T-cell (primary cell): ENCODE measurements at places on chromosomes 7 and 10.

DNA sequence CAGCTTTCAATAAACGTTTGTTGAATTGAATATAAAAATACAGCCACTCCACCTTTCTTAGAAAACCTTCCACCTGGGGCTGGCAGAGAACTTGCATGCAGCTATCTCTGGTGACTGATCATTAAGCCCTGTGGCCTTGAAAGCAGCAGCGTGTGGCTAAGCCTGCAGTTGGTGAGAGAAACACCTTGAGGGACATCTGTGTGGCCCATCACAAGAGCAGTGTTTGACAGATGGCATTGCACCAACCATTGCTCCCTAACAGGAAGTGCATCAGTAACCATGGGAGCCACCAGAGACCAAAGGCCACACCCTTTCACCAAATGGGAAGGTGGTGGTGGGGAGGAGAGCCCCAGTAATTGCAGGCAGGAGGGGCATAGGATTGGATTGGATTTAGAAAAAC lies 22.4 kb downstream of the RHOBTB1 start:
- DNase-seq, result no peak

DNA sequence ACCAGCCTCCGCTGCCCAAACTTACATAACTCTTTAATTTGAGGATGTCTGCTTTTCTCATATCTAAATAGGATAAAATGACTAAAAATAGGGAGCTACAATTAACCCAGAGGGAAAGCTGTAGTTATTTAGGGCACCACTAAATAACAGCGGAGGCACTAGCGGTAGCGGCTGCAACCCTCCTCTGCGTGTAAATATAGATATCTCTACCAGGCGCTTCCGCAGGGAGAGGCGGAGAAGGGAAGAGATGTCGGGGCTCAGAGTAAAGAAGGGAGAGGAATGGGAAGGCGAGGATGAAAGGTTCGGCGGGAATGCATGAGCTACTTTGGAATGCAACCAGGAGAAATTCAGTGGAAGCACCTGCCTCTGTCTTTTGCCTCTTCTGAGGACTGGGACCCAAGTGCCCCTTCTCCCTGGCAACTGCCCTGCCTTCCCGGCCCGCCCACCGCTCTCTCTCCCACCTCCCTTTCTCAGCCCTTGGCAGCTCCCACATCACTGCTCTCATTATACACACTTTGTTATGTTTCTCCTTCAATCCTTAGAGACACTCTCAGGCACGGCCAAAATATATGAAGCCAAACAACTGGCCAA lies 698.3 kb downstream of the PARD3 start:
- no peak for DNase-seq

- DNase-seq, result no peak
Measured at GRCh38 chr7:28224675-28225074, 44.1 kb upstream of the JAZF1 start.

GRCh38 chr7:23247046-23247602 lies 549 bp downstream of the GPNMB start:
- DNase-seq, result no peak

GRCh38 chr7:135206941-135207391 lies 4.4 kb downstream of the WDR91 start:
- DNase-seq, result no peak

DNA sequence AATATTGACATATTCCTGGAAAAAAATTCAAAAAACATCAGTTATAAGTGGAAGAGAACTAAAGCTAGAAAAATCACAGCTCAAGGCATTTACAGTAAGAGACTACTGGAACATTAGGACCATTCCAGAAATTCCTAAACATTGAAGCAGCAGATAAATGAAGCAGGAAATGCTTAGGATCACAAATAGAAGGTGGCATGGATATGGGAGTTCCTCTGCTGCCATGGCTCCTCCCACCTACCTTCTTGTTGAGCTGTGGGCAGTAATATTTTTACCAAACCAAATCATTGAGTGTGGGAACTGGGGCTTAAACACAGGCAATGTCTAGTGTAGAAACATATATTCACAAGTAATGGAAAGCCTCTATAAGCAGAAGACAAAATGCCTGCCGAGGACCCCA lies 292.8 kb downstream of the ANKRD7 start:
- no peak for DNase-seq

DNA sequence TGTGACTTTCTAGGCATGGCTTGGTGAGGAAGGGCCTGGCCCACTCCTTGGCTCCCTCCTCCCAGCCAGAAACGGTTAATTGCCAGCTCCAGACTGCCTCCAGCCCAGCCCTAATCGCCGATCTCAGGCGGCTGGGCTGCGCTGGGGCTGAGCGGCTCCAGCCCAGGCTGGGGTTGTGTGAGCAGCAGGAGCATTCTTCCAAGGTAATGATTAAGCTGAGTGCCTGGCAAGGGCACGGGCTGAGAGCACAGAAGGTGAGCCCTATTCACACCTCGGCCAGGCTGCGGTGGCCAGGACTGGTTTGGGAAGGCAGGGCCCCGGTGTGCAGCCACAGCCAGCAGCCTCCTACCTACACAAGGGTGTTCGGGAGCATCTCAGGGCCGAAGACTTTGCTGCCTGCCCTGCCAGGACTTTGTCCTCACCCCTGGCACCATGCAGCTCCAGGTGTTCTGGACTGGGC lies at the start of gene TMEM72:
TSS of gene TMEM72 (plus strand) at position 257 of the 460 bp plus-strand sequence. CDS start at position 433, 176 bp downstream.
- DNase-seq, result no peak

GRCh38 chr10:118139321-118139720 lies 92.6 kb upstream of the RAB11FIP2 start:
- DNase-seq, result no peak

GRCh38 chr10:15744217-15744865 lies 24.6 kb upstream of the ITGA8 start:
- DNase-seq, result peak; percentile 6

DNA sequence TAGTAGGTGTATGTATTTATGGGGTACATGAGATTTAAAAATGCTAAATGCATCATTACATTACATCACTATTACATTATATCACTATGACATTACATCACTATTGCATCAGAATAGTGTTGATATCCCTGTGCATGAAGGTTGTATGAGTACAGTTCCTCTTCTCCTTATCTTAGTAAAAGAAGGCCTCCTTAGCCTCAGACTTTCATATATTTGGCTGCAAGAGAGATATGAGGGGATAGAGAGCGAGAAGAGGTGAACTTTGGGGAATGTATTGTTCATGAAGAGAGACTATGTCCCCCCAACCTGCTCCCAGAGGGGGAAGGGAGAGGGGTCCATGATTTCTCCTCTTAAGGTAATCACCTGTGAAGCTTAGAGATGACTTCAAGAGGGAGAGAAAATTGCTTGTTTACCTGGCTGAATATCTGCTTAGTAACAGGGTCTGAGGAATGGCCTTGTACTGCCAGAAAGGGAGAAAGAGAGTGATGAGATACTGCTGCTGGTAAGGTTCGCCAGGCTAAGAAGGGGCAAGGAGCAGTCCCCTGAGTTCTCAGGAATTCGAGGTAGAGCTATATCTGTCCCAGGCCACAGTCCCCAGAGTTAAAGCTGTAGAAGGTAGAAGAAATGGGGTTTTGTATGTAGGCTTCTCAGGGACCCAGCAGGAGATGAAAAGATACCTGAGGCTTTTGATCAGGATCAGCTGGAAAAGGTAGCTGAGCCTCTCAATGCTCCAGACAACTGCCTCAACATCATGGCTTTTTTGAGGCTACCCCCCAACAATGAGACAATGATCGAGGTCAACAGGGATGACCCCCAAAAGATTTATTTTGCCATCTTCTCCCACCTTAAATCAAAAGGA lies 168.4 kb upstream of the WNT16 start:
- DNase-seq, result no peak

GRCh38 chr10:4372601-4373000 lies 453.4 kb upstream of the AKR1E2 start:
- no peak for DNase-seq

GRCh38 chr10:3533296-3533695 lies 251.7 kb downstream of the KLF6 start:
- no peak for DNase-seq

DNA sequence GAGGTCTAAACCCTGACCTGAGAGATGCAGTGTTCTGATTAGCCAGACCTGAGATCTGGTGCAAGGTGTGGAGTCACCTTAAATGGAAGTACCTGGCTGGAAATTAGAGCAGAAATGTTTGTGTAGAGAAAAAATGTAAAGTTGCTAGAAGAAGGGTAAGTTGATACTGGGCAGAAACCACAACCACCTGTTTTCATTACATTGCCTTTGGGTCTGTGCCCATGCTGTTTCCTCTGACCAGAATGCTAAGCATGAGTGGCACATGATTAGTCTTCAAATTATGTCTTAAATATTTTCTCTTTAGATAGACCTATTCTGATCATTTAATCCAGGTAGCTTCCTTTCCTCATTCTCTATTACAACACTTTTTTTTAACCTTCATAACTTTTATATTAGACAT lies 69.0 kb downstream of the CASD1 start:
- DNase-seq, result no peak

GRCh38 chr10:50325449-50326171 lies 74.3 kb upstream of the ASAH2 start:
- DNase-seq, result no peak

GRCh38 chr7:26034391-26034790 lies 117.6 kb upstream of the NFE2L3 start:
- no peak for DNase-seq

DNA sequence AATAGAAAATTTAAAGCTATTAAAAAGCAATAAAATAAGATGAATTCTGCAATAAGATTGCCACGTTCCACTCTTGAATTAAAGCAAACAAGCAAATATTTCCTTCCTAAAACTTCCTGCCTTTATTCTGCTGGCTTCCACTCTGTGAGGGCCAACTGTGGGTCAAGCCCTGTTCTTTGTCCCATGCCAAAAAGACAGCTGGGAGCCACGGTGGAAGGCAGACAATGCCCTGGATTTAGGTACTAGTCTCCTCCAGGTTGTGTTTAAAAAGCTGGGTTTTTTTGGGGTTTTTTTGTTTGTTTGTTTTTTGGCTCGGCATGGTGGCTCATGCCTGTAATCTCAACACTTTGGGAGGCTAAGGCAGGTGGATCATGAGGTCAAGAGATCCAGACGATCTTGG lies 39.1 kb downstream of the LRRTM3 start:
- no peak for DNase-seq

DNA sequence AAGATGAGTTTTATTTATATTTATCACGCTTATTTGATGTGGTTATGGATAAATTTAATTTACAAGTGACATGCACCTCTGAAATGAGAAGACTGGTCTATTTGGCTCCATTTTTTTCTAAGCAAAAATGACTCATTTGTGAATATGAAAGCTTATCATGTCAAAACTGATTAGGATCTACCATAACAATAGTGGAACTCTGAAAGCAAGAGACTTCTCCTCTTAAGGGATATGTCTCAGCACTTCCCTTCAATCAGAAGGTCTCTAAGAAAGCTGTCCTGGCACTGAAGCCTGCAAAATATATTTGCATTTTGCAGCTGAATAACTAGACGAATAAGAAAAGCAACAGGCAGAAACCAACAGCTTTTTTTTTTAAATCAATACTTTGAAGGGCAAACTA lies 12.7 kb downstream of the FAS start:
- no peak for DNase-seq

DNA sequence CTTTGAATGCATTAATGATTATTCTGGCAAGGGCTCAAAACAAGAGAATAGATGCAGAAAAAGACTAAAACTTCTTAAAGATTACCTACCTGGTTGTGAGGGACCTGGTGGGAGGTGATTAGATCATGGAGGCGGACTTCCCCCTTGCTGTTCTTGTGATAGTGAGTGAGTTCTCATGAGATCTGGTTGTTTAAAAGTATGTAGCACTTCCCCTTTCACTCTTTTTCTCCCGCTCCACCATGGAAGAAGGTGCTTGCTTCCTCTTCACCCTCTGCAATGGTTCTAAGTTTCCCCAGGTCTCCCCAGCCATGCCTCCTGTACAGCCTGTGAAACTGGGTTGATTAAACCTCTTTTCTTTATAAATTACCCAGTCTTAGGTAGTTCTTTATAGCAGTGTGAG lies 226.6 kb downstream of the ARHGAP12 start:
- no peak for DNase-seq

DNA sequence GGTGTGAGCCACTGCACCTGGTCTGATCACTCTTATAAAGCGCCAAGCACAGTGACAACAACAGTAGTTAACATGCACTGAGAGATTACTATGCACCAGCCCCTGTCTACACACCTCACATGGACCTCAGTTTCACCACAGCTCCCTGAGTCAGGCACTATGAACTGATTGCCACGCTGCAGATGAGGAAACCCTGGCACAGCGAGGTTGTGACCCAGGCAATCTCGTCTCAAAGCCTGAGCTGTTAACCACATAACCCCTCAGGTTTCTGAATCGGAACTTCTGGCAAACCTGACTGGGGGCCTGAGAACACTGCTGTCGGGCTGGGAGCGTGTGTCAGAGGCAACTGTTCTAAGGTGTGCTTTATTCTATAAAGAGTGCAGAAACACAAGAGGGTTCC lies 150.8 kb downstream of the RNF216 start:
- DNase-seq, result peak; percentile 11

- no peak for DNase-seq
Measured at GRCh38 chr10:29142516-29143314, 146.2 kb upstream of the LYZL1 start.

GRCh38 chr7:150976529-150977381 lies 1.4 kb downstream of the KCNH2 start:
- DNase-seq, result no peak

- no peak for DNase-seq
Measured at GRCh38 chr7:77328669-77329068, 87.5 kb downstream of the GSAP start.

GRCh38 chr10:79239275-79239779 lies 107.9 kb upstream of the PPIF start:
- no peak for DNase-seq

- DNase-seq, result no peak
Measured at GRCh38 chr10:132551093-132551807, 13.7 kb downstream of the INPP5A start.

DNA sequence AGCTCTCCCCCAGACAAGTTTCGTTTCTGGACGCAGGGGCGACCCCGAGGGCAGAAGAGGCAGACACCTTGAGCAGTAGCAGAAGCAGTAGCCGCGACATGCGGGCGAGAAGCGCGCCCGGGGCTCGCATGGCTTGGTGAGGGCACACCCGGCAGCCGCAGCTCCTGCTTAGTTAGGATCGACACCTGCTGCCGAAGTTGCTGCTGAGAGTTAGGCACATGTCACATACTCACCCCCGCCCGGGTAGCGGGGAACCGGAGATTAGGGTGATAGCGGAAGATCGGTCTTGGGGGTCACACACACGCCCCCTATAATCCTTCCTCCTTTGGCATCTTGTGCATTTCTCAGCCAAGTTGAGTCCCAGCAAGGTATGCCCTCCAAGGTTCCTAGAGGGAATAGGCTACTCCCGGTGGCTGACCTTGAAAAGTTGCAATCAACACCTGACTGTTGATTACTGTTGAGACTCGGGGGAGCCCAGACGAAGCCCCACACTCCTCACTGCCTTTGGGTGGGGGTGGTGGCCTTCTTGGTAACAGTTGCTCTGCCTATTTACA lies 668 bp downstream of the GPR37 start:
- DNase-seq, result no peak

- DNase-seq, result no peak
Measured at GRCh38 chr10:112972606-112973005, 22.6 kb downstream of the TCF7L2 start.

- no peak for DNase-seq
Measured at GRCh38 chr7:84193747-84194146, 842 bp downstream of the SEMA3A start.

- no peak for DNase-seq
Measured at GRCh38 chr10:595473-595872, 94.0 kb downstream of the DIP2C start.

GRCh38 chr10:112379635-112380296 lies 5.8 kb downstream of the ACSL5 start:
- no peak for DNase-seq
